HCEC 1CT (cell line): ENCODE measurements at places on chromosomes 2 and 18.
A peak's percentile ranks its signal among the peaks of the same experiment; 100 is the strongest.

DNA sequence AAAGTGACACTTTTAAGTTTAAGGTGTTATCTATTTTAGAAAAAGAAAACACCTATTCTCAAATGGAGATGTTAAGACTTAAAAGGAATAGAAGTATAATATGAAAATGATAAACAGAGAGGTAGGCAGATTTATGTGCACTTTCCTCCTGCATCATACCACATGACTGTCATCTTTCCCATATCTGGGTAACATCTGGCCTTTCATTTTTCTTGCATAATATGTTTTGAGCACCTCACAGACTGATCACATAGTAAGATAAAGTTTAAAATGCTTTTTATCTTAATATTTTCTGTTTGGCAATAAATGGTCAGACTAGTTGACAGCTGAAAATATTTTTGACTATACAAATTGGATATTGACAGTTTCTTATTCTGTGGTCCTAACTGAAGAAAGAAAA lies 1852.1 kb upstream of the PIK3C3 start:
- DNase-seq: no peak

DNA sequence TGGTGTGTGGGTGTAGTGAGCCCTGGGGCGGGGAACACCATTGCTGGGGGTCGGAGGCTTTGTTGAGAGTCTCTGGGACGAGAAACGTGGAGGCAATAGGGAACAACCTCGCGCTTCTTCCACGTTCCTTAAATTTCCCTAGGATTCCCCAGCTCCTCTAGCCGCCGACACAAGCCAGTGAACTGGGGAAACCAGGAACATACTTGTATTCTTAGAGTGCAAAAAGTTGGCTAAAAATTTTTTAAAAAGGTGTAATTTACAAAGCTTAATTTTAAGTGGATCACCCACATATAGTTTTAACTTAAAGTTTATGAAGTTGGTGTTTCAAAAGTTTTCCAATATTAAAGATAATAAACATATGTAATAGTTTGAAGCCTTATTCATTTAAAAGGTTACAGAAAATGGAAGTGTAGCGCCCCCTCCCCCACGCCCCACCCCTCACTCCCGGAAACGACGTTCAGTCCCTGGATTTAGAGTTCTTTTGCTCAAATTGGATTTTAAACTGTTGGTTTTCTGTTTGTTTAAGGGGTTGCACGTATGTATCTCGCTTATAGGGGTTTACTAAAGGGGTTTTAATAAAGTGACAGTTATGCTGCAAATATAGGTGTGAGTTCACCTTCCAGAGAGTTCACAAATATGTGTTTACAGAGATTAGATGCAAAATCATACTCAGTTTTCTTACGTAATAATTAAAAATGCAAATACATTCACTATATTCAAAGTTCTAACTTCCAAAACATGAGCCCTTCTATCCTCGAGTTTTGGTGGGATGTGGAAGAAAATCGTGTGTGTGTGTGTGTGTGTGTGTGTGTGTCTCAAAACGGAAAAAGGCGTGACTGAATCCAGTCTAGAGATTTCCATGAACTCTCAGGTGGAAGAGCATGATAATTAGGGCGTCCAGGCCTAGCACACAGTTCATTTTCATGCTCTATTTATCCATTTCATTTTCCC lies 872 bp downstream of the DSG2 start:
- DNase-seq: no peak

GRCh38 chr2:96500385-96501066 lies 4.6 kb downstream of the NEURL3 start:
- no peak for DNase-seq

DNA sequence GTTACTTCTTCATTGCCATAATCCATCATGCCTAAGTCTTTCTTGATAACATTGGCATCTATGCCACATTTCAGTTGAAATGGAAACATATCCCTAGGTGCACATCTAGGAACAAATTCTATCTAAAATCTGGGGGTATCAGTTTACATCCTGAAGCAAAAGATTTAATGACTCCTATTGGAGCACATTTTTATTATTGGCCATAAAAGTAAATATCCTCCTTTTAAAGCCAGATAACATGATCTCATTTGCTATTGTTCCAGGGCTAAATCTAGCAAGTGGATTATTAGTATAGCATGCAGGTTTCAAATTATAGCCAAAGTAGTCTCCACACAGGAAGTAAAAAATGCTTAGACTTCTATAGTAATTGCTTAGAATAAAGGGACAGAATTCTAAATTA lies 193.2 kb downstream of the CDH2 start:
- no peak for DNase-seq

DNA sequence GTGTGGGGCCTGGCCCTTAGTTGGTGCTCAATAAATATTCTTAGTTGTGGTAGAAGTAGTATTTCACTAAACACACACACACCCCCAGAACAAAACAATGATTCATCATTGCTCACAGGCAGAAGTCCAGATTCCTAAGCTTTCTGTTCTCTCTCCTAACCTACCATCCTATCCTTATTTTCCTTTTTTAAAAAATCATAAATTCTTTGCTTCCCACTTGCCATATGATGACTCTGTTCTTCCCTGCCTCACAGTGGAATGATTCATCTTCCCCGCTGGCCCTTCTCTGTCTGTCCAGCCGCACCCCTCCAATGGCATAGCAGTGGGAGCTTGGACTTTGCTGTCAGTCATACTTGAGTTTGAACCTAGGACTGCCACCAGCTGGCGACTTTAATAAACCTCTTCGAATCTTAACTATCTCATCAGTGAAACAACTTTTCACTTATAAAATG lies 5.2 kb downstream of the EML6 start:
- peak; percentile 95 for DNase-seq

DNA sequence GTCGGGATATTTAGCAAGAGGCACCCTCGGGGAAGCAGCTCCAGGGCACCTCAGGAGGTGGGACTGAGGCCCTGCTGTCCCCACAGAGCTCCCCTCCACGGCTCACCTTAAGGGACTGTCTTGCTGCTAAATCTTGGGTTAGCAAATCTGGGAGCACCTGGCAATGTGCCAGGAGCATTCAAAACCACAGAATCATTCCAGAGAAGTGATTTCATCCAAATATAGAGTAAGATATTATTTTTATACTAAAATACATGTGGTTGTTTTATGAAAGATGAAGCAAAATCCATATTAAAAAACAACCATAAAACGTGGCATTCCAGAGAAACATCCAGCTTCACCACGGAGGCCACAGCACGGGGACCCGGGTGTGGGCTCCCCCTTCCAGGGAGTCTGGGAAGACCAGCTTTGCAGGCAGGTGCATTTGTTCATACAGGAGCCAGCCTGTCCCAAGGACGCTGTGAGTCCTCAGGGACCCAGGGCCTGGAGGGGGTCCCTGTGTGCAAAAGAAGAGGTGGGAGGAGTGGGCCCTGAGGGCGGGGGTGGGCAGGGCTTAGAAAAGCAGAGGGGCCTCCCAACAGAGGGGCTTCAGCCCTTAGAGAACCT lies 16.3 kb downstream of the HS1BP3 start:
- peak; percentile 51 for DNase-seq

GRCh38 chr18:26864658-26865057 lies 849 bp downstream of the AQP4 start:
- no peak for DNase-seq

DNA sequence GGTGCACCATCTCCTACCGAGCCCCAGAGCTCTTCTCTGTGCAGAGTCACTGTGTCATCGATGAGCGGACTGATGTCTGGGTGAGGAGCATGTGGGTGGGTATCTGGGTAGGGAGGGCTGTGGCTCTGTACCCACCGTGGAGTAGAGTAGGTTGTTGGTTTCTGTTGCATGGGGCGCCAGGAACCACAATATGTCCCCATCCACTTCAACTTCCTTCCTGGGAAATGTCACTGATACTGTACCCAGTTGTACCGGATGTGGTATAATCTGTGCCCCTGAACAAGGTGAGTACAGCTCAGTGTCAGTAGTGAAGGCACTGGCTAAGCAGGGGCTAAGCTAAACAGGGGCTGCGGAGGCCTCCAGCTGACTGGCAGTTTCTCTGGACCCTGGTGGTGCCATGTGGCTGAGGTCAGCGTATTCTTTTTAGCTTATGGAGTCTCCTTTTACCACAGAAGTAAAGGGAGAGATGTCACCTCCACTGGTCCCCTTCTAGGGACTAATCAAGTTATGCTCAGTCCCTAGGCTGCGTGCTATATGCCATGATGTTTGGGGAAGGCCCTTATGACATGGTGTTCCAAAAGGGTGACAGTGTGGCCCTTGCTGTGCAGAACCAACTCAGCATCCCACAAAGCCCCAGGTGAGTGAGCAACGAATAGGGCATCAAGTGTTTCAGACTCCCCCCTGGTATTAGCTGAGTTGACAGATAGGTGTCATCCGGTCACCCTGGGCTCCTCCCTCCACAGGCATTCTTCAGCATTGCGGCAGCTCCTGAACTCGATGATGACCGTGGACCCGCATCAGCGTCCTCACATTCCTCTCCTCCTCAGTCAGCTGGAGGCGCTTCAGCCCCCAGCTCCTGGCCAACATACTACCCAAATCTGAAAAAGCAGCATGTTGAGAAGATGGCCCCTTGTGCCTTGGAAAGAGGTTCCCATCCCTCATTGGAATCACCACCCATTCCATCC lies 2.7 kb downstream of the STK16 start:
- DNase-seq: no peak

DNA sequence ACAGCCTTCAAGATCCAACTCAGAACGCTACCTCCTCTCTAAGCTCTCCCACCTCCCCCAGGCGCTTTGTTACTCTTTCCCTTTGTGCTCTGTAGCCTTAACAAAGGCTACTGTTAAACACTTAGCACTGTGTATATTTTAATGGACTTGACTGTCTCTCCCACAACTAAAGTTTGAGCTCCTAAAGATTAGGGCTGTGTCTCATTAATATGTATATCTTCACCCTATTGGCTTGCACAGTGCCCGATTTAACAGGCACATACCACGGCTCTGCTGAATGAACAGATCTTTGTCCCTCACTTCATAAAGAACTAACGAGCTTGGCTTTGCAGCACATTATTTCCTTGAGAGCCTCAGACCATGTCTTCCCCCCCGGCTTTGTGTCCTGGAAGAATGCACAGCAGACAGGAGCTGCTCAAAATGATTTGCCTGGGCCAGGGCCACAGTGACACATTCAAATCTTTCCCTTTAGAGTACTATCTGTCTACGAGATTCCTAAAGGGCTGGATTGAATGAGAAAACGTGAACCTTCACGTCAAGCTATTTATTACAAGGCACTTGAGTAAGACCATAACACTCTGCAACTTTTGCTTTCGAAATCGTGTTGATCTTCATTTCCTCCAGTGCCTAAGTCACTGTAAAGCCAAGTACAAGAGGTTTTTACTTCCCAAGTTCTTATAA lies 22.1 kb downstream of the ABHD3 start:
- peak; percentile 61 for DNase-seq

- DNase-seq: peak; percentile 26
Observed at GRCh38 chr2:105328281-105329196, 996 bp downstream of the TGFBRAP1 start.

DNA sequence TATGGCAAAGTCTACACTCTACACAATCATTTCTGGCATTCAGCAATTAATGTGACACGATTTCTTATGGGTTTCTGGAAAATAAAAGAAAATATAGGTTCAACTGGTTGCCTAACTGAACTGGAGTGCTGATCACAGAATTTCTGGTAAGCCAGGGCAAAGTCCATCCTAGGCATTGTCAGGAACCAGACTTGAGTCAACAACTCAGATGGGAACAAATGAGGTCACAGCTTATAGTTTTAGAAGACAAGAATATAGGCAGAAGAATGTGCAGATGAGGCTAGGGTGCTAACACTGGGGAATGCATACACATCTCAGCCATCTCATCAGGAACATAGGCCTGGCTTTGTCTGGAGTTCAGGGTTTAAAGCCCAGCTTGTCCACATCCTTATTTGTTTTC lies 317.2 kb upstream of the ID2 start:
- no peak for DNase-seq
